ENCODE measurements at places on chromosomes 5 and 9.

DNA sequence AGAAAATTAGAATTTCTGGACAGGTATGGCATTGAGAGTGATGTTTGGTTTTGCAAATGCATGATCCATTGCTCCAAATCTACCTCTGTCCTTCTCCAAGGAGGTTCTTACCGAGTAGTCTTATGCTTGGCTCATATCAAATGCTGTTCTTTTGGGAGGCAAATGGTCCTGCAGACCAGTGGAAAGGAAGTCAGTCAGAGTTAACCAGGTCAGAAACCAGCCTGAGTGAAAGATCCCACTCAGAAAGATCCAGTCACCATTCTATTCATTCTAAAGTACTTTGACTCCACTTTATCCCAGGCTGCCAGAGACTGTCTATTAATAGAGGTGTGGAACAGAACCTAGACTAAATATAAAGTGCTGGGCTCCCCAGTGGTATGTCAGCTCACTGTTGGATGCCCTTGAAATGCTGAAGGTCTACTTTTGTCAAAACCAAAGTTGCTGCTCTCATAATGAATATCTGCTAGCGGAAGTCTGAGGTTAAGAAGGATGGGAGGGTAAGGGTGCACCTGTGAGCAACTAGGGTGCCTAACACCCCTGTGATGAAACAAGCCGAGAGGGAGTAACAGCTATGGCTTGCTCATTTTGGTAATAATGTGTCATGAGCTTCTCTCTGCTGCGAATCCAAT, 302.2 kb downstream of the ZNF608 start:
- no peak for DNase-seq

DNA sequence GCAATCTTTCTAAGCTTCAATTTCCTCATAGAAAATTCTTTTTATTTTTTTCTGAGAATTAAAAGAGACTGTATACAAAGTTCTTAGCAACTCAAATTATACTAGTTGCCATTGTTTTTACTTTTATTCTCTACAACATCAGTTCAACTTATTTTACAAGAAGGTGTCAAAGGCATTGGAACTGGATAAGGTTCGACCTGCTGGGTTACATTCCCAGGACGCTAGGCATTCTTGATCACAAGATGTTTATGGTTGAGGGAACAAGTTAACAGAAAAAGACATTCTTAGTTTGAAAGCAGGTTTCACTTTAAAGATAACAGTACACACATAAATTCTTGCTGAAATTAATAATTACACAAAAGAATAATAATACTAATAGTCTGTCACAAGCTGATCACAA, 163.5 kb upstream of the SNX2 start:
- no peak for DNase-seq

DNA sequence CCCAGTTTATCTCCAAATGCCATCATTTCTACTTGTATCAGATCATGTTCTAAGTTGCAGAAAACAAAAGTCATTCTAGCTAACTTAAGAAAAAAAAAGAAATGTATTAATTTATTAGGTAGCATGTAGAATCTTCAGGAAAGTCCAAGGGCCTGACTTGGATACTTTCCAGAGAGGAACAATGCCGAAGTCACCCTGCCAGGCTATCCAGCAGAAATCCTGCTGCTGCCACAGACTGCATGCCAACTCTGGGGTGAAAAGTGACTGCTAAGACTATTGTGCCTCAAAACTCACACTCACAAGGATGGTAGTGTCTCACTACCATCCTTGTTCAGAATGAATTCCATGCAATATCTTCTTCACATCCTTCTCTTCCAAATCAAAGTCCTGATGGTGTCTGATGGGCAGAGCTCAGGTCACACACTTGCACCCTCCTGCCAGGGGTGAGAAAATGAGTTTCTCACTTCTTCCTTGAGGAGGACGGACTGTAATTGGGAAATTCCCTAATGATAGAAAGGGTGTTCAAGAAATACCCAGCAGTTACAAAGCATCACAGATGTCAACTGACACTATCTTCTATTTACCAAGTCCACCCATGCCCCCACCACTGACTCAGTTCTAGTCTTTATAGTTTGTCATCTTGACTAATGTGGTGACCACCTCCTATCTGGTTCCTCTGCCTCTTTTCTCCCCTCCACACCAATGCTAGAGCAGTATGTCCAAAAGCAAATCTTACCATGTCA, 279.4 kb downstream of the CWC27 start:
- no peak for DNase-seq

GRCh38 chr5:42940853-42941252, 99.3 kb downstream of the ANXA2R start:
- DNase-seq, result no peak

DNA sequence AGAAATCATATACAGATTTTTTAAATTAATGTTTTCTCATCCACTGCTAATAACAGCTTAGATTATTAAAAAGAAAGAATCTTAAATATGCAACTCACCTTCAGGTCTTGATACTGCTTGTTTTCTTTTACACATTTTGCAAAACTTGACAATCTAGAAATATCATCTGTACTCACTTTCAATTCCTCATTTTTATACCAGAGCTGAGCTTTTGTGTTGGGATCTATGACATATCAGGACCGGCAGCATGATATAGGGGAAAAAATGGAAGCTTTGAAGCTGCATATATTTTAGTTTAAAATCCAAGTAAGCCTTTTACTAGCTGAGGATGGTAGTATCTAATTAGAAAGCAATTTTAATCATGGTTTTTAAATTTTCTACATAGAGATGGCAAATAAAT, 75.7 kb upstream of the SMARCA2 start:
- no peak for DNase-seq

GRCh38 chr9:111069183-111069582, 30.9 kb upstream of the LPAR1 start:
- DNase-seq, result no peak

DNA sequence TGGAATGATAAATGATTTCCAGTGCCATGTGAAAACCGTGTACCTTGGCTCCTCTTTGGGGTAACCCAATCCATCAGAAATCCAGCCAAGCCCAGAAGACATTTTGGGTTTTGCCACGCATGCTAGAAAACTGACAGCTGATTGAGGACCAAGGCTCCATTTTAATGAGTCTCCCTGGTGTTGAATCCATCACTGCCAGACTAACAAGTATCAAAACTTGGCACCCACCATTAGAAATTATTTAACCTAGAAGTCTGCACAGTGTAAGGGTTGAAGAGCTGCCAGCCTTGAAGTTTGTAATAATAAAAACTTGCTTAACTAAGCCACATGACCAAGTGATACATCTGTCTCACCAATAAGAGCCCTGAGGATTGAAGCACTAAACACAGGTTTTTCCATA, 369.9 kb downstream of the DNAH5 start:
- DNase-seq, result no peak

- no peak for DNase-seq
Observed at GRCh38 chr9:113546566-113546965, 83.0 kb downstream of the RGS3 start.

- DNase-seq, result no peak
Observed at GRCh38 chr9:110156902-110157301, 51.1 kb downstream of the C9orf152 start.

DNA sequence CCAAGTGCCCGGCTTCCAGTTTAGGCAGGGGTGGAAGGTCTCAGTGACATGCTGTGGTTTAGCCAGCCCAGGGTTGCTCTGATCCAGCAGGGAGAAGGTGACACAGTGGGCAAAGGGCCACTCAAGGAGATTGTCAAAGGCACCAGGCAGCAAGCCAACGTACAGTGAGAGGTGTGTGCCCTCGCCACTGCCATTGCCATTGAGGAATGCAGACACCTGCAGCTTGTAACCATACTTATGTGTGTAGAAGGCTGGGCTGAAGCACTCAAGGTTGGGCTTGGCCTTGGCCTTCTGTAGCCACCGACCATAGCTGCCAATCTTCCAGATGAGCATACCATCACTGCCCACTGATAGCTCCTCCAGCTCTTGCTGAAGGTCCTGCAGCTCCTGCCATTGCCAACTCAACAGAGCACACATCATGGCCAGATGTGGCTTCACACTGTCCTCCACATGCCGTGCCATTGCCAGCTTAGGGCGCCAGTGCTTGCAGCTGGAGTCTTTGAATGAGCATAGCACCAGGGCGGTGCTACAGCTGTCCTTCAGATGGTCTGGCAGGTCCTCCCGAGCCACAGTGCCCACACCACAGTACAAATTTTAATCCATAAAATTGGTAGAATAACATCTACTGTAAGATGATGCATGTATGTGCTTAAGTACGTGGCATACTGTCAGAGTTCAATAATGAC, 59.7 kb upstream of the HMHB1 start:
- peak; percentile 52 for DNase-seq

DNA sequence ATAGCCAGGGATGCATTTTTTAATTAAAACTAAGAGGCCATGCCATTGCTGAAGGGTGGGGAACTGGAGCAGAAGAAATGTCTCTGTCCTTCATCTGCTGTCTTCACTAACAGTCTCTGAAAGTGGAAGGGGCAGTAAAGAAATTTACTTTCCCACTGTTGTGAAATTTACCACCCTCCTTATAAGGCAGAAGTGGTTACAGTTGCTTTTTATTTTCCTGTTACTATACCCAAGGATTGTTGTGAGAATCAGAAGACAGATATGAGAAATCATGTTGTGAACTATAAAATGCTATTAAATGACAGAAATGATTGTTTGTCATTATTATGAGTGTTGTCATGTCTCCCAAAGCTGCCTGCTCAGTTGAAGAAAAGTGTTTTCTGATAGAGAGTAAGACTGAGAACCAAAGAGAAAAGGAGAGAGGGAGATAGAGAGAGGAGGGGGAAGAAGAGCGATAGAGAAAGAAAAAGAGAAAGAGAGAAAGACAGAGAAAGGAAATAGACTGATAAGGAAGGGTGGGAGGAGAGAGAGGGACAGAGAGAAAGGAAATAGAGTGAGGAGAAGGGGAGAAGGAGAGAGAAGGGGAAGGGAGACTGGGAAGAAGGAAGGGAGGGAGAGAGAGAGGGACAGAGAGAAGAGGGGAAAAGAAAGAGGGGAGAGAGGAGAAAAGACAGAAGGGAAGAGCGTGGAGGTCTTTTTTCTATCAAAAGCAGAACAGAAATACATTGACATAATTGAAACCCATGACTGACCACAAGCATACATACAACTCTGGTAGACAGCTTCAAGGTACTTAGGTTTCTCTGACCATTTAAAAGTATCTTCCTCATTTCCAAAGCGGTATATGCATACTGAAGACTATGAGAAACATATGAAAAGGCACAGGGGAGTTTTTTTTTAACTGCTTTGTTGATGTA, 22.5 kb downstream of the SEC61B start:
- no peak for DNase-seq

Measured in lower lobe of right lung (tissue), 2 donors.